Psoas muscle (tissue), 8 donors: ENCODE measurements at places on chromosomes 2 and 18. TPM values are rescaled to one million over a fixed set of nuclear protein-coding genes. Genes with fewer than 3 reads are reported as not detected.

The POMC gene
- polyA plus RNA-seq, result 5.2 TPM

The ICA1L gene
- 0.65 TPM for polyA plus RNA-seq

- DNase-seq, result no peak
Observed at GRCh38 chr18:47737956-47738355, 192.5 kb downstream of the SMAD2 start.

GRCh38 chr2:2569306-2569705 is 238.2 kb upstream of the MYT1L start:
- no peak for DNase-seq

The KHK gene
- polyA plus RNA-seq, result 5.8 TPM

DNA sequence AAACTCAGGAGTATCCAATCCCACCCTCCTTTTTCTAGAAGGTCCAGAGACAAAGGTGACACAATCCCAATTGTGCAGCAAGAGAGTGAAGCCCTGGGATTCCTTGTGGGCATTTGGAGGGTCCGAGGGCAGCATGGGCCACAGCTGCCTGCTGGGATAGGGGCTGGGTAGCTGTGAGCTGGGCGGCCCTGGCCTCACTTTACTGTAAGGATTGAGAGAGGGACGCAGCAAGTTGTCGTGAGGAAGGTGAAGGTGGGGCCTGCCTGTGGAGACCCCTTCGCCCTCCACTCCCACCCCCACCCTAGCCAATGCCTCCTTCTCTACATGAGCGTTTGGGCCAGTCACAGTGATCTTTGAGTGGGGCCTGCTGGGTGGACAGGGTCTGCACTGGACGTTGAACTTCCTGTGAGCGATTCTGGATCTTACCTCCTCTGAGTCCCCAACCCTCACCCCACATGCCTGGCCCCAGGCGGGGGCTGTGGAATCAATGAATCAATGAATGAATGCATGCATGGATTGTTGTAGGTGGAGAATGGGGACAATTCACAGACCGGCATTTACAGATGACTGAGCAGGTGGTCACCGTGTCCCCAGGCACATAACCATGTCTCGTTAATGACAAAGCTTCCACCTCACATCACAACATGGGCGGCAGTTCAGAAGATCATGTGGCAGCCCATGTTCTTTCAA is 107.2 kb downstream of the INHBB start:
- no peak for DNase-seq

The DLX2 gene
- not detected for polyA plus RNA-seq

DNA sequence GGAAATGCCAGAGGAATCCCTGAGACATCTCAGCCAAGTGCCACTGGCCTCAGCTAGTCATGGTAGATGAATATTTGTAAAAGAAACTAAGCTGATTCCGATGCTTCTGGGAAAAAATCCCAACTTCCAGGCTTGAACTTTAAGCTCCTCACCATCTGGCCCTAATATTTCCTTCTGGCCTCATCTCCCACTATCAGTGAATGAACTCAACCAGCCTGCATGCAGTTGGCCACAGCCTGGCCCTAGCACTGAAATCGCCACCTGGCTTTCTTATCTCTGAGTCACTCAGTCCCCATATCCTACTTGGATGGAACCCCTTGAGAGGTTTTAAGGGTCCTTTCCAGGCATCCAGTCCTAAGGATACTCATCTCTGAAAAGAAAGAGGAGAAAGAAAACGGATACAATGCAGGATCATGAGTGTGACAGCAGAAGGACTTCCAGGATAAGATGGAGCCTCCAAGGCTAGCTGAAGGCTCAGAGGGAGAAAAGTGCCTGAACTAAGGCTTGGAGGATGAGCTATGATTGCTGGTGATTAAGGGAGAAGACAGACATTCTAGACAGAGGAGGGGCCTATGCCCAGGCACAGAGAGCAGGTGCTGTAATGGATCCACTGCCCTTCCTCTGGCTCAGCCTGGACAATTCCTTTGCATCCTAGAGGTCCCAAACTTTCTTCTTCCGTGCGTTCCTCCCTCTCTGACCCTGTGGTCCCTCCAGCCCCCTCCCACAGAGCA is 141.5 kb upstream of the MYCN start:
- DNase-seq, result no peak

DNA sequence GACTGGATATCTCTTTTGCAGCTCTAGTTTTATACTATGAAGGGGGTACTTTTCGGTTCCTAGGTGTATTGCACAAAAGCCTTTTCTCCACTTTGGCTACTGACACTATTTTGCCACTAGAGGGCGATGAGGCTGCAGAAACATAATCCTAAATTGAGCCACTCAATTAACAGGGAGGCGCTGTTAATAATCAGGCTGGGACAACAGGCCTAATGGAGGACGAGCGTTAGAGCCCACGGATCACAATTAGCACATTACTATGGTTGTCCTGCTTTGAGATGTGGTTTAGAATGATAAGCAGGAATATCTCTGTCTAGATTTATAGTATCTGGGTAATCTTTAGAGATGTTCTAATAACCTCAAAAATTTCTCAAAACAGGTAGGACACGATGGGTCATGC is 62.2 kb upstream of the PMAIP1 start:
- DNase-seq, result no peak

The NPHP1 gene
- 4.9 TPM for polyA plus RNA-seq

DNA sequence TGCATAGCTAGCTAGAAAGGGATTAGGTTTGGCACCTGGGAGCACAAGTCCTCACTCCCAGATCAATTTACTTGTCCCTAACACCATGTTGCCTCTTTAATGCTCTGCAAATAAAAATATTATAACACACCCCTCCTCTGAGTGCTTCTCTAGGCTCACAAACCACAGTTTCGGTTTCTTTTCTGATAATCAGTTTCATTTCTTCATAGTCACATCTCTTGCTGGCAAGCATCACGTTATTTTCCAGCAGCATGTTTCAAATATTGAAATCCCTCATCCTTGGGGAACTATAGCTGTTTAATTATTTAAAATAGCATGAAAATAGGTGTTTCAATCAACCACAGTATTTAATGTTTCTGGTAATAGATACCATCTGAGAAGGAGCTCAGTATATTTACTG is 13.9 kb upstream of the SMCHD1 start:
- DNase-seq, result no peak

- no peak for DNase-seq
Observed at GRCh38 chr2:230447455-230448451, 31.8 kb downstream of the SP100 start.

The ST3GAL5 gene
- polyA plus RNA-seq, result 35.6 TPM

GRCh38 chr2:122414902-122415301 is 659.5 kb downstream of the TSN start:
- DNase-seq, result no peak

- no peak for DNase-seq
Observed at GRCh38 chr2:65396348-65397026, 35.9 kb downstream of the SPRED2 start.

DNA sequence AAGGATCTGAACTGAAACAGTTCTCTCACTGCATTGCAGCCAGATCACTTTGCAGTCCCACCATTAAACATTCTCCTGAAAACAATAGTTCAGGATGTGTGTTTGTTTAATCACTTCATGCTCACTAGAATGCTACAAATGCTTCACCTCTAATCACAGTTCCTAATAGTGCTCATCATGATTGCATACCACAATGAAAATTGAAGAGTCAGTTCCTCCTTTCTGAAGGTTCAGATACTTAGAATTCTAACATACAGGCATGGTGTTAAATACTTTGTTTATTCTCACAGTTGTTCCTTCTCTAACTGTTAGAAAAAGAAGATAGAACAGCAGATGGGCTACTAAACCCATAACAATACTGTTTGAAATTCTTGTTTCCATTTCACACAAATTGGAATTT is 622.3 kb upstream of the ACVR2A start:
- no peak for DNase-seq

The MARCHF4 gene
- 0.04 TPM for polyA plus RNA-seq

GRCh38 chr2:138516030-138516704 is 14.6 kb downstream of the SPOPL start:
- no peak for DNase-seq

DNA sequence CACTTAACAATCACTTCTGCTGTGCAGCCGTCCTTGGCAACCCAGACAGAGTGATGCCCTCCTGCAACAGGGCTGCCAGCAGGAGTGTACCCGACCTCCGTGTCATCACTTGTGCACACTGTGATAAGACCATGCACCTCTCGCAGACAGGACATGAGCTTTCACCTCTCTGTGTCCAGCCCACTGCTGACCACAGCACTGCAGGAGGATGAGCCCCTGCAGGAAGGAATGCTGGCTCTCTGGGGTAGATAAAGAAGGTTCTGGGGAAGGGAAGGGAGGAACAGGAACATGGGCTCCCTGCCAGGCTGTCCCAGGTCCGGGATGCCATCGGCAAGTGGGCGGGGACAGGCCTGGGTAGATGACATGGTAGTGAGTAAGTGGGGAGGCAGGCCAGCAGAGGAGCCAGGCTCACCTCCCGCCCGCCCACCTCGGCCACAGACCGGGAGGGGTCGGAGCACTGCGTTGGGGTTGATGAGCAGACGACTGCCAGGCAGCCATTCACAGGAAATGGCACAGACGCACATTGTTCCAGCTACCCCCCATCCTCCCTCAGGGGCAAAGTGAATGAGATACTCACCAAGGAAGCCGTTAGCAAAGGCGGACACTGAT is 18.6 kb upstream of the COL6A3 start:
- no peak for DNase-seq

The OSBPL6 gene
- 36.4 TPM for polyA plus RNA-seq

DNA sequence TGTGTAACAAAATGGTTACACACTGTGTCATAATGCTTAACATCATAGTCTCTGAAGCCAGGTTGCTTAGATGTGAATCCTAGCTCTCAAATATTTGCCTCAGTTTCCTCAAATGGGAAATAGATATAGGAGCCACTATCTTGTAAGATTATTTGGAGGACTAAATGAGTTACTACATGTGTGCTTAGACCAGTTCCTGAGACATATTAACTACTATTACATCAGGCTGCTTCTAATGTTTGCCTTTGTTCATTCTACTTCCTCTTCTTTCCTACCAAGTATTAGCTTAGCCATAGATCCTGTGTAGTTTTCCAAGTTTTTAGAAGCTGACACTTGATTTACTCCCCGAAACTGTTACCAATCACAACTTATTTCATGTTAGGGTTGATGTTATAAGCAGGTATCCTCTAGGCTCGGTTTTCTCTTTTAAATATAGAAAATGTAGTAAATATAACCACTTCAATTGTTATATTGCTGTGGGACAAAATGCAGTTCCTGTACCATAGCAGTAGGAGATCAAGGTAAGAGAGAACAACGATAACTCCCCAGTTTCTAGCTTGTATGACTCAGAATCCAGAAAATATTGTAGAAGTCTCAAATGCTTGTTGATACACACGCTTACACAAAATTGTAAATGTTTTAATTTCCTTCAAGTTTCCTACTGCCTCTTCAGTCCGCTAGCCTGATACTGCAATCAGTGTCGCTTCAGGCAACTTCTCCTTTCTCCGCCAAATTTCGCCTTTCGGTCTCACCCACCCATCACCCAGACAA is 751 bp upstream of the DNAJC10 start:
- no peak for DNase-seq

The CNTNAP5 gene
- not detected for polyA plus RNA-seq

DNA sequence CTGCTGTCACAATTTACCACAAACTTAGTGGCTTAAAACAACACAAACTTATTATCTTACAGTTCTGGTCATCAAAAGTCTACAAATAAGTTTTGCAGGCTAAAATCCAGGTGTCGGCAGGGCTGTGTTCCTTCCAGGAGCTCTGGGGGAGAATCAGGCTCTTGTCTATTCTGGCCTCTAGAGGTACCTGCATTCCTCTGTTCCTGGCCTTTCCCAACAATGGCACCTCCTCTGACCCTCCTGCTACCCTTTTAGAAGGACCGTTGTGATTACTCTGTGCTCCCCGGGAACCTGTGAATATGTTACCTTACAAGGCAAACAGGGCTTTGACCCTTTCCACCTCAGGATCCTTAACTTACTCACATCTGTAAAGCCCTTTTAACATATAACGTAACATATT is 98.5 kb downstream of the MRPS9 start:
- DNase-seq, result no peak

GRCh38 chr2:236307641-236308040 is 43.4 kb upstream of the ASB18 start:
- no peak for DNase-seq

- DNase-seq, result no peak
Observed at GRCh38 chr18:41783065-41783818, 171.8 kb upstream of the PIK3C3 start.

The AQP12A gene
- not detected for polyA plus RNA-seq

- no peak for DNase-seq
Observed at GRCh38 chr2:69344305-69344704, 42.7 kb downstream of the GFPT1 start.

DNA sequence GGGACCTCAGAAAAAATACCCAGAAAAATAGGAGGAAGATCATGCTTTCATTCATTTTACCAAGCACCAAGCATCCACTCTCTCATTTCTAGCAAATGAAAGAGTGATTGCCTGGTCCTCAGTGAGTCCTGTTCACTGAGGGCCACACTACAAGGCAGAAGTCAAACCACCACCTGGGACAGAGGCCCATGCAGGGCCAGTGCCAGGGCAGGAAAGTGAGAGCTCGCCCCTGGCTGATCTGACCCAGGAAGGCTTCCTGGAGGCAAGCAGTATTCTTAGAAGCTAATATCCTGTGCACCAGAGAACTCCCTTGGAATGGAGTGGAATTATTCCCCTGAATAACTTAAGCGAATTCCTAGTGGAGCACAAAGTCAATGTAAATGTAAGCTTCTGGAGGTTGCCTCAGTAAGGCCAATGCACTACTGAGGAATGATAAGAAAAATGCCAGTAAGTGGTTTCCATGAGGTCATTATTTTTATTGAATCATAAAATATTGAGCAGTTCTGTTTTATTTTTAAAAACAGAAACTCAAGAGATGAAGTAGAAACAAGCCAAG is 191.6 kb upstream of the ID2 start:
- DNase-seq, result no peak

The STON1 gene
- 1.2 TPM for polyA plus RNA-seq

The SERPINB3 gene
- polyA plus RNA-seq, result 0.03 TPM

DNA sequence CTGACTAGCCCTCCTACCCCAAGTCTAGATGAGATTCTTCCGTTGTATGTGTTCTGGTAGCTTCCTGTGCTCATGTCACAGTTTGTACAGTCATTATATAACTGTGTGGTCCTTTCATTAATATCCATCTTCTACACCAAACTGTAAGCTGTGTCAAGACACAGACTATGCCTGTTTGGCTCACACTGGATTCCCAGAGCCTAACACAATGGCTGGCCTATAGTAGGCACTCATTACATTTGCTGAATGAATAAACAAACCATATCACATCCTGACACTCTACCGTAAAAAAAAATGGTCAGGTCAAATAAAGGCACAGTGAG is 72.6 kb downstream of the ANKRD44 start:
- no peak for DNase-seq

DNA sequence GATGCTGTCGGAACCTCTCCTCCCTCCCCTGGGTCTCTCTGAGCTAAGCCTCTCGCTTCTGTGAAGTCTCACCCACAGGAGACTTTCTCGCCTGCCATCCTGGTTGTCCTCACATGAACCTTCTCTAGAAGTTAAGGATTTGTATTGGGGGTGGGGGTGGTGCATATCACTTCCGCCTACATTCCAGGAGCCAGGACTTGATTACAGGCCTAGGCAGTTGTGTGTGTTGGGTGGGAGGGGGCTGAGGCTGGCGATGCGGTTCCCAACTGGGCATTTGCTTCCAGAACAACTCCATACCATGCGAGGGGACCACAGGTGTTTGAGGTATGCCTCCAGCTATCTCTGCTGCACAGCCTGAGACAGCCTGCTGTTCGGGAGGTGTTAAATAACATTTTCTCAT is 56.8 kb upstream of the MGAT4A start:
- no peak for DNase-seq
